ENCODE measurements at places on chromosomes 6 and 20.
A peak's percentile ranks its signal among the peaks of the same experiment; 100 is the strongest.

DNA sequence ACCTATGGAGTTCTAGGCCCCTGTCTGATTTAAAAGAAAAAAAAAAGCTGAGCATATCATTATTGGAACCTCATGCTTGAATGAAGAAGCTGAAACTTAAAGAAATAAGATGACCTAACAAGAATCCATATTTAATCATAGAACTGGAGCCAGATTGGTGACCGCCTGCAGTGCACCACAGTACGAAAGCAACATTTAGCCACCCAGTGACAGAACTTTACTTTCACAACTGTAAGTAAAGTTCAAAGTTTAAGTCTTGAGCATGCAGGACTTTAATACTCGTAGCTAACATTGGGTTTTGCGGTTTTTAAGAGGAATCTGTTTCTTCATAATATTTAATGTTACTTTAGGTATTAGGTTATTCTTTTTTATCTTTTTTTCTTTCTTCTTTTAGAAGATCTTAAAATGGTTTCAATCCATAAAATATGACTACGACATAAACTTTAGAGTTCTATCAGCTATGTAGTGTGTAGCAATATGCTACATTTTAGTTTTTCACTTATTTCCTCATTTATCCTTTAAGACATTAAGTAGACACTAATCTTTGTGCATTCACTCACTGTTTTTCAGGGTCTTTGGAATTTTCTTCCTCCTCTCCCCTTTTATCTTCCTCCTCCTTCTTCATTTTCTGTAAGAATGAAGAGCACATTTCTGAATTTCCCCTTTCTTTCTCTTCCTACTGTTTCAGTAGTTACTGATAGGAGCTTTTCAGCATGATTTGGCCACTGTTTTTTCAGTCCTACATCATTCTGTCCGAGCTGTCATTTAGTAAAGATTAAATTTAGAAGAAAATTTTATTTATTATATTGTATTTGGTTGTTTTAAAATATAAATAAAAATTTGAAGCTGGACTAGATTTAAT is 514.1 kb downstream of the GRIK2 start:
- no peak for DNase-seq

DNA sequence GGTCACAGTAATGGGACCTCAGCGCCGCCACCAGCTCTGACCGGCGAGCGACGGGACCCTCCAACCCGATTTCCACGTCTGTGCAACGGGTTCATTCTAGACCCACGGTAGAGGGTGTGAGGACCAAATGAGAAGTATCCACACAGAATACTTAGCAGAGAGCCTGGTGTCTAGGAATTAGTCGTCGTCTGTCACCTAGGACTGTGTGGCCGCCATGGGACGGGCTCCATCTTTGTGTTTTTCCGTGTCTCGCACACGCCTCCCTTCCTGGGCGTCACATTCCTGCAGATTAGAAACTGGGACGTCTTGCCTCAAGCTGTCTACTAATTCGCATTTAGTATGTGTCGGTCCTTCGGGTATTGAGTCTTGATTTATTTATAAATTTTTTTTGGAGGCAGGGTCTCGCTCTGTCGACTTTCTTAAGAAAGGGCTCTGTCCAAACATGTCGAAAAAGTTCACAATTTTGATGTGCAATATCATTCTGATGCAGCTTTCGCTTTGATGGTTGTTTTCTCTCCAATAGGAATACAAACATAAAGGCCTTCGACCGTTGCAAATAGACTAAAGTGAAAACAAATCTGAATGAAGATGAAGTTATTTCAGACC is 563 bp downstream of the MGME1 start:
- DNase-seq, result peak; percentile 65

DNA sequence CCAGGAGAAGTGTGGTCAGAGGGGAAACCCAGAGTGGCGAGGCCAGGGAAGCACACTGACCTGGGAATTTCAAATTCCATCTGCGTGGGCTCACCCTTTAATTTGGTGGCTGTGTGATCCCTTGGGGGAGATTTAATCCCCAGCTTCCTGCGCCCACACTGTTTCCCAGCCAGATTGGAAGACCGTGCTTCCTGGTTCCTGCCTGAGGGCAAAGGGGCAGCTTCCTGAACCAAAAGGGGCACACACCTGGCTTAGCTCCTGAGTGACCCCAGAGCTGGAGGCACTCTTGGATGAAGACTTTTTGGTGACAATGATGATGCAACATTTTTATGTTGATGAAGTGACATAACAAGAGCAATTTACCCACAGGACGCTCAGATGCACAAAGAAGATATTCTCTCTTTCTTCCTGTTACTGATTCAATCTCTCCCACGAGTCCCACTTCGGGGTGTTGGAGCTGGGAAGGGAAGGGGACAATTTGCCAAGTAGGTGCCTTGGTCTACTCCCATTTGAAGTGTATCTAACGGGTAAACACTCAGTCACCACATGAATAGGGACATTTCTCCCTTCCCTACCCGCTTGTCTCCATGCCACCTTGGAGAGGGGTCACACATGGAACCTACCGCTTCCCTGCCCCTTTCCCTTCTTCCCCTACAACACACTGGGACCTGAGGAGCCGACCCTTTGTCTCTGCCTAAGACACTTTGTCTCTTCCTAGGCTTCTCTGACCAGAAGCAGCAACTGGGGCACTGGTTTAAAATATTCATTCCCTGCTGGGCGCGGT is 28.6 kb upstream of the CDKN1A start:
- DNase-seq, result no peak

DNA sequence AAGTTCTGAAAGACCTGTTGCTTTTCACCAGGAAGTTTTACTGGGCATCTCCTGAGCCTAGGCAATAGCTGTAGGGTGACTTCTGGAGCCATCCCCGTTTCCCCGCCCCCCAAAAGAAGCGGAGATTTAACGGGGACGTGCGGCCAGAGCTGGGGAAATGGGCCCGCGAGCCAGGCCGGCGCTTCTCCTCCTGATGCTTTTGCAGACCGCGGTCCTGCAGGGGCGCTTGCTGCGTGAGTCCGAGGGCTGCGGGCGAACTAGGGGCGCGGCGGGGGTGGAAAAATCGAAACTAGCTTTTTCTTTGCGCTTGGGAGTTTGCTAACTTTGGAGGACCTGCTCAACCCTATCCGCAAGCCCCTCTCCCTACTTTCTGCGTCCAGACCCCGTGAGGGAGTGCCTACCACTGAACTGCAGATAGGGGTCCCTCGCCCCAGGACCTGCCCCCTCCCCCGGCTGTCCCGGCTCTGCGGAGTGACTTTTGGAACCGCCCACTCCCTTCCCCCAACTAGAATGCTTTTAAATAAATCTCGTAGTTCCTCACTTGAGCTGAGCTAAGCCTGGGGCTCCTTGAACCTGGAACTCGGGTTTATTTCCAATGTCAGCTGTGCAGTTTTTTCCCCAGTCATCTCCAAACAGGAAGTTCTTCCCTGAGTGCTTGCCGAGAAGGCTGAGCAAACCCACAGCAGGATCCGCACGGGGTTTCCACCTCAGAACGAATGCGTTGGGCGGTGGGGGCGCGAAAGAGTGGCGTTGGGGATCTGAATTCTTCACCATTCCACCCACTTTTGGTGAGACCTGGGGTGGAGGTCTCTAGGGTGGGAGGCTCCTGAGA is at the start of gene HFE:
HFE (plus strand) TSS at position 146 of the 832 bp plus-strand sequence; CDS start at position 158, 12 bp downstream.
- DNase-seq, result peak; percentile 83

- no peak for DNase-seq
These were observed 96.0 kb downstream of the MAP3K5 start for GRCh38 chr6:136696238-136696637.

- peak; percentile 24 for DNase-seq
These were observed 3.9 kb downstream of the LAMA5 start for GRCh38 chr20:62362991-62363919.

- no peak for DNase-seq
These were observed 214.4 kb upstream of the DTNBP1 start for GRCh38 chr6:15877231-15877630.

DNA sequence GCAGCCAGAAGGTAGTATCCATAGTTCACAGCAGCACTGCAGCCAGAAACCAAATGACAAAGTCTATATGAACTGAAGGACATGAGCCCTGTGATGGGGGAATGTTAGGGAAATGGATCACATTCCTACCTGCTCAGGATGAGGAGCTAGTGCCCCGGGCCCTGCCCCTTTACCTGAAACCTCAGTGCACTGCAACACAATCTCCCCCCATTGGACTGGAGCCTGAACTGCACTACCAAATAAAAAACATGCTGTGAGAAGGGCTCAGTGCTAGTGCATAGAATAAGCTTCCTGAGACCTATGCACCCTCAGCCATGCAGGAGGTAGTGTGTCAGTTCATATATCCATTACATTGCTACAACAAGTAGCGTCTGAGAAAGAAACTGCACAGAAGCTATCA is 477.8 kb downstream of the HACE1 start:
- DNase-seq, result no peak

GRCh38 chr6:125123468-125124048 is 30.0 kb upstream of the TPD52L1 start:
- DNase-seq, result no peak

- no peak for DNase-seq
These were observed 67.9 kb downstream of the LIN28B start for GRCh38 chr6:105024803-105025202.

- no peak for DNase-seq
These were observed 6.5 kb downstream of the PPP1R18 start for GRCh38 chr6:30679765-30680535.

- DNase-seq, result no peak
These were observed 141.9 kb upstream of the EXOC2 start for GRCh38 chr6:834866-835265.

DNA sequence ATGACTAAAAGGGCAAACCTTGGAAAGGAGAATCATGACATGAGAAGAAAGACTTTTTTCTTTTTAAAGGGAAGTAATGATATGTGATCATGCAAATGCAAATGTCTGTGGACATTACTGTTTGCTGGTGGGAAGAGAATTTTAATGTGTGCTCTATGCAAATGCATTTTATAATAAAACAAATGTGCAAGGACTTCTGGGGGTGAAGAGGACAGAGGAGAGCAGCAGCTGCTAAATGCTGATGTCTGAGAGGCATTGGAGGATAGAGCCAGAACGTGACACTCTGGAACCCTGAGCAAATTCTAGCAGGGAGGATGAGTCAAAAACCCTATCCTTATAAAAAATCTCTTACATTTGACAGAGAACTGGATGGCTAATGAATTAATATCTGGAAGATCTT is 69.1 kb upstream of the BEND3 start:
- no peak for DNase-seq

DNA sequence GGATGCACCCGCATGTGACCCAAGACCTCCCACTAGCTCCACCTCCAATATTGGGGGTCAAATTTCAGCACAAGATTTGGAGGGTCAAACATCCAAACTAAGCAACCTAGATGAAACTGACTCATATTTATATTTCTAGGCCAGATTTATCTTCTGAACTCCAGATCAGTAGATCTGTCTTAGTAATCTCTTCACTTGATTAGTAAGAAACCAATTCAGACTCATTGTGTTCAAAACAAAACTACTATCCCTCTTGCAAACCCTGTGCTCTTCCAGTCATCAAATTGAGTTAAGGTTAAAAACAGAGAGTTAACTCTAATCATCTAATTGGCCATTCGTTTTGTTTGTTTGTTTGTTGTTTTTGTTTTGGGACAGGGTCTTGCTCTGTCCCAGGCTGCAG is 43.3 kb downstream of the MKKS start:
- no peak for DNase-seq

- no peak for DNase-seq
These were observed 16.9 kb upstream of the RFPL4B start for GRCh38 chr6:112330071-112330878.

- DNase-seq, result peak; percentile 70
These were observed 2.0 kb downstream of the ARFGAP1 start for GRCh38 chr20:63274381-63275228.

- no peak for DNase-seq
These were observed 68.7 kb upstream of the PRDM1 start for GRCh38 chr6:106017454-106017853.

- no peak for DNase-seq
These were observed 11.4 kb downstream of the MYLK4 start for GRCh38 chr6:2739335-2739734.

DNA sequence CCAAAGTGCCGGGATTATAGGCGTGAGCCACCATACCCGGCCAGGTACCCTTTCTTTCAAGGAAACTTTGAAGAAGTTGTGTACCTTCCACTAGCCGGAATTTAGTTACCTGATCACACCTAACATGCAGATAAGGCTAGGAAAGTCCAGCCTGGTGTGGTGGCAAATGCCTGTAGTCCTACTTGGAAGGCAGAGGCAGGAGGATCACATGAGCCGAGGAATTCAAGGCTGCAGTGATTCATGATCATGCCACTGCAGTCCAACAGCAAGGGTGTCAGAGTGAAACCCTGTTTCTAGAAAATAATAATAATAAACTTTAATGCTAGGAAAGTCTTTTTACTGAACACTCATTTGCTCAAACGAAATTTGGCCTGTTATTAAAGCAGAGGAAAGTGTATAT is 21.0 kb downstream of the NFYA start:
- no peak for DNase-seq

- no peak for DNase-seq
These were observed 28.4 kb downstream of the IL20RA start for GRCh38 chr6:137016356-137016755.

- no peak for DNase-seq
These were observed 4.1 kb upstream of the TBC1D32 start for GRCh38 chr6:121338366-121338765.

DNA sequence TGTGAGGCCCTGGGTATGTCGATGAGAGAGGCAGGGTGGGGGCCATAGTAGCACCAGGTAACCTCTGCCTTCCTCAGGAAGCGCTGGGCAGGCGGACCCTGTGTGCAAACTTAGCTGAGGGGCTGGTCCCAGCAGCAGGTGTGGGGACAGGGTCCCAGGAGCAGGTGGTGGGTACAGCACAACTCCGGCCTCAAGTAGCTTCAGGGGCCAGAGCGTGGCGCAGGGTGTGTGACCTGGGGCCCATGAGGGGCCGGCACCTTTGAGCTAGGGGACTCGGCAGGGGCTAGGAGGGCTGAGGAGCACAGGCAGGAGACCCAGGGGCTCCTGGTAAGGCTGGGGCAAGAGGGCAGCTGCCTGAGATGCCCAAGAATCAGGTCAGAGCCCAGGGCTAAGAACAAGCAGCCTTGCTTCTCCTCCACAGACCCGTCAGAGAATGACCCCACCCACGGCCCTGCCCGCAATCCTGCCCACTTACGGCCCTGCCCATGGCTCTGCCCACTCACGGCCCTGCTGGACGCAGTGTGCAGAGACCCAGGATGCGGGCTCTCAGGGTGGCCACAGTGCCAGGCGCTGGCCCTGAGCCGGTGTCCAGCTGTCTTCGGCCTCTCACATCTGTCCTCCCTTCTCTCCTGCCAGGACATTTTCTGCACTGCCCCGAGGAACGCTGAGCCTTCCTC is 30.9 kb downstream of the CHRNA4 start:
- peak; percentile 44 for DNase-seq

- no peak for DNase-seq
These were observed 8.9 kb upstream of the TMEM14A start for GRCh38 chr6:52662031-52662430.

GRCh38 chr20:57647006-57647932 is 27.0 kb upstream of the ZBP1 start:
- no peak for DNase-seq

DNA sequence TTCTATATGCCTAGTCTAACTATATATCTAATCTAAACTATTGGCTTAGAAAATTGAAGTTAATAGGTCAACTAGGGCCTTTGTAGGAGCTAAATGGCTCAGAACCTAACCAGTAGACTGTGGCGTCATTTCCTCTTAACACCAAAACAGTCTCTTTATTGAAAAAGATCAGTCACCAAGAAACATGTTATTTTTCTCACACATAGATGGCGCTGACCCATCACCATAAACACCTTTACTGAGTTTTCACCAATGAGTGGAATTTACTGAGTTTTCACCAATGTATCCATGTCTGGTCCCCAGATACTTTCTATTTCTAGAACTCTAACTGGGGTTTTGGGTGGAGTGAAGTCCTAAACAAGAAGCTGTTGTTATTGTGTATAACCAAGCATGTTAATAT is 636.0 kb downstream of the BCKDHB start:
- no peak for DNase-seq

- no peak for DNase-seq
These were observed 45.8 kb upstream of the NNAT start for GRCh38 chr20:37475252-37475651.

Data from right cardiac atrium (tissue), 5 donors.